ENCODE measurements at places on chromosomes 5 and 9. TPM values are rescaled to one million over a fixed set of nuclear protein-coding genes. Genes with fewer than 3 reads are reported as not detected.

RNF180 gene
- not detected for total RNA-seq

SCGB3A2 gene
- not detected for total RNA-seq

ADGRV1 gene
- total RNA-seq: 0.33 TPM

TEK gene
- total RNA-seq: not detected

NME5 gene
- not detected for total RNA-seq

LRRC19 gene
- total RNA-seq: not detected

MXD3 gene
- total RNA-seq: 24.8 TPM

TTC23L gene
- not detected for total RNA-seq

CTXN3 gene
- total RNA-seq: not detected

HAPLN1 gene
- not detected for total RNA-seq

TXNDC8 gene
- not detected for total RNA-seq

PTBP3 gene
- 143 TPM for total RNA-seq

TLE1 gene
- 2.4 TPM for total RNA-seq

ARID3C gene
- 0.31 TPM for total RNA-seq

FAM193B gene
- 57.9 TPM for total RNA-seq

DIPK1B gene
- not detected for total RNA-seq

ADAMTS6 gene
- total RNA-seq: 1.2 TPM

EPB41L4B gene
- not detected for total RNA-seq

WNT8A gene
- not detected for total RNA-seq

ZNF883 gene
- 0.22 TPM for total RNA-seq

CCNJL gene
- total RNA-seq: 20.1 TPM

EGFL7 gene
- total RNA-seq: 0.36 TPM

TAF11L5 gene
- total RNA-seq: not detected

BTNL9 gene
- total RNA-seq: not detected

IL33 gene
- total RNA-seq: not detected

DMRT3 gene
- not detected for total RNA-seq

RASGRF2 gene
- 2.3 TPM for total RNA-seq

FOXD4 gene
- 0.22 TPM for total RNA-seq

SH3PXD2B gene
- 0.33 TPM for total RNA-seq

IFNB1 gene
- total RNA-seq: not detected

HAND1 gene
- total RNA-seq: not detected

PCDHB15 gene
- not detected for total RNA-seq

OBP2B gene
- total RNA-seq: not detected

PCAT7 gene
- not detected for total RNA-seq

SH3RF2 gene
- 0.07 TPM for total RNA-seq

TMEM174 gene
- total RNA-seq: not detected

ANKRD20A1 gene
- total RNA-seq: 2.0 TPM

PCDHGA4 gene
- 0.50 TPM for total RNA-seq

SEMA5A gene
- total RNA-seq: not detected

PCDHB11 gene
- not detected for total RNA-seq

SLC22A4 gene
- total RNA-seq: 0.93 TPM

ROPN1L gene
- 0.57 TPM for total RNA-seq

SLC25A2 gene
- total RNA-seq: 0.67 TPM

FAXDC2 gene
- not detected for total RNA-seq

PCDHA12 gene
- not detected for total RNA-seq

CAMK4 gene
- 16.2 TPM for total RNA-seq

ANXA2R gene
- 6.9 TPM for total RNA-seq

RPL35 gene
- 1,578 TPM for total RNA-seq

FRMD3 gene
- 0.59 TPM for total RNA-seq

LHX3 gene
- not detected for total RNA-seq

ZBTB6 gene
- 13.3 TPM for total RNA-seq

BRD3 gene
- 17.8 TPM for total RNA-seq

SLU7 gene
- total RNA-seq: 50.7 TPM

TDRD7 gene
- 10.3 TPM for total RNA-seq

PCDHB12 gene
- not detected for total RNA-seq

GALNT10 gene
- 44.1 TPM for total RNA-seq

AP3B1 gene
- total RNA-seq: 79.6 TPM

DMGDH gene
- total RNA-seq: 1.3 TPM

ADAMTSL1 gene
- not detected for total RNA-seq
